Naive B cell (primary cell): ENCODE measurements at places on chromosomes 1 and 21. TPM values are rescaled to one million over a fixed set of nuclear protein-coding genes. Genes with fewer than 3 reads are reported as not detected.
A peak's percentile ranks its signal among the peaks of the same experiment; 100 is the strongest.

GRCh38 chr1:212256369-212256768 is 28.8 kb upstream of the PPP2R5A start:
- H3K4me3 ChIP-seq: peak overlapping the region; percentile 77
- DNase-seq: peak; percentile 13

GRCh38 chr1:71994646-71995045 is 287.7 kb downstream of the NEGR1 start:
- H3K4me3 ChIP-seq: no peak overlapping the region
- no peak overlapping the region for H3K27ac ChIP-seq
- no peaks in the 10 kb centered on the region for H3K27me3 ChIP-seq
- no peak for DNase-seq
- H3K4me1 ChIP-seq: no peaks in the 10 kb centered on the region
- no peaks in the 10 kb centered on the region for H3K36me3 ChIP-seq

GRCh38 chr1:70778056-70778762 is 269.4 kb downstream of the PTGER3 start:
- no peak overlapping the region for H3K4me3 ChIP-seq
- no peak for DNase-seq
- H3K27ac ChIP-seq: no peak overlapping the region
- no peaks in the 10 kb centered on the region for H3K4me1 ChIP-seq

DNA sequence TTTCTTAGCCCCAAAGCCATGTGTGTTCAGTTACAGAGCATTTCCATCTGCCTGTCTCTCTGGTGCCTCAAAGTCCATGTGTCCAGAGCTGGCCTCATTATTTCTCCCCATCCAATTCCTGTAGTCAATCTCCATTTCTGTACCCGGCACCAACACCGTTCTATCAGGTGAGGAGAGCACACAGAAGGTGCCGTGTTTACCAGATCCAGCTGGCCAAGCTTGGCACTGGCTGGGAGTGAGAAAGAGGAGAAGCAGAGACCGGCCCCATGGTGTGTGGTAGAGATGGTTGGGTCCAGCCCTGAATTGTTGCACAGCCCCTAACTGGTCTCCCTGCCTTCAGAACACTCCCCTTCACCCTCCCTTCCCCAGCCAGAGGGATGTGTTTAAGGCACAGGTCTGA is 7.5 kb upstream of the SSBP3 start:
- no peak overlapping the region for H3K27ac ChIP-seq
- no peak for DNase-seq
- H3K36me3 ChIP-seq: no peaks in the 10 kb centered on the region
- peaks cover 17% of the 10 kb centered on the region for H3K4me1 ChIP-seq
- H3K4me3 ChIP-seq: no peak overlapping the region
- peaks cover 42% of the 10 kb centered on the region for H3K27me3 ChIP-seq

DNA sequence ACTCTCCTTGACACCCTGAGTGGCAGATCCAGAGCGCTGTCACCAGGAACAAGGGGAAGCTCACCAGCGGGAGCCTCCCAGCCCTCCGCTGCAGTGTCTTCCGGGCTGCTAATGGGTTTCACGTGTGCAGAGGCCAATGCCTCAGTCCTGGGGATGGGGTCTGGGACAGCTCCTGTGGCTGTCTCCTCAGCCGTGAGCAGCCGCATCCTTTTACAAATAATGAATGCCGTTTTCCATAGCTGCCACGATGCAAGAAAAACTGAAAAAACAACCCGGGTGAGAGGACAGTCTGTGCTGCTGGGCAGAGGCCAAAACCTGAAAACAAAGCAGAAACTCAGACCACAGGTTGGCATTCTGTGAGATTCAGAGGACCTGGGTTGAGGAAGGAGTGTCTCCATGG is 212.2 kb upstream of the RAB4A start:
- no peak for DNase-seq
- H3K36me3 ChIP-seq: no peaks in the 10 kb centered on the region
- peaks cover 18% of the 10 kb centered on the region for H3K27me3 ChIP-seq
- H3K27ac ChIP-seq: no peak overlapping the region

DNA sequence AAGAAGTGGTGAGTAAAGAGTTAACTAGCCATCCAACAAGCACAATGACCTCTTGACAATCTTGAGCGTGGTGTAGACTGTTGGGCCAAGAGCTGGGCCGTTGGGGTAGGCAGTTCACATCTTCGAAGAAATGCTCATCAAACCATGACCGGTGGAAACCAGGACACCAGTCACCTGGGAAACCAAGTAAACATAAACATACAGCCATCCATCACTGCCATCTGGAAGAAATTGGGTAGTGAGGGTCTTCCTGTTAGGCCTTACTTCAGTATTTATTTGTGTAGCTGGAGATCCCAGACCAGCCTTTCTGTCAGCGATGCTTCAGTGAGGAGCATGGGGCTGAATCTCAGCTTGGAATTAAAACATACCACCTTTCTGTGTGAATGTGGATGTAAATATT is 108.1 kb upstream of the HAO2 start:
- H3K4me3 ChIP-seq: no peak overlapping the region
- no peaks in the 10 kb centered on the region for H3K4me1 ChIP-seq
- no peaks in the 10 kb centered on the region for H3K36me3 ChIP-seq
- no peak overlapping the region for H3K27ac ChIP-seq
- no peak for DNase-seq

DNA sequence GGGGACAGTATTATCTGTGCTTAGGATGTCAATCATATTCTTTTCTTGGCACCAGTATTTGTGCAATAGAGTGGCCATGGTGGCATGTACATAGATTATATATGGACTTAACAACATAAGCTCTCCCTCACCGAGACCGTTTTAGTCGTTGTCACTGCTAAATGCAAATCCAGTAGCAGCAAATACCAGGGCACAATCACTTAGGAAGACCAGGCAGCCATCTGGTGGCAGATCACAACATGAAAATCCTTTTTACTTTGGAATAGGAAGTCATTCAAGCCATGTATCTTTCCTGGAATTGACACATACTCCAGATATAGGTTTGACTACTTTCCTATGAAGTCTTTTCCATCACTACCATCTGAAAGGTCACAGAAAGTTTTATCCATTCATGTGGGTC is 53.2 kb upstream of the C1orf87 start:
- no peaks in the 10 kb centered on the region for H3K36me3 ChIP-seq
- no peak for DNase-seq
- no peak overlapping the region for H3K27ac ChIP-seq

DNA sequence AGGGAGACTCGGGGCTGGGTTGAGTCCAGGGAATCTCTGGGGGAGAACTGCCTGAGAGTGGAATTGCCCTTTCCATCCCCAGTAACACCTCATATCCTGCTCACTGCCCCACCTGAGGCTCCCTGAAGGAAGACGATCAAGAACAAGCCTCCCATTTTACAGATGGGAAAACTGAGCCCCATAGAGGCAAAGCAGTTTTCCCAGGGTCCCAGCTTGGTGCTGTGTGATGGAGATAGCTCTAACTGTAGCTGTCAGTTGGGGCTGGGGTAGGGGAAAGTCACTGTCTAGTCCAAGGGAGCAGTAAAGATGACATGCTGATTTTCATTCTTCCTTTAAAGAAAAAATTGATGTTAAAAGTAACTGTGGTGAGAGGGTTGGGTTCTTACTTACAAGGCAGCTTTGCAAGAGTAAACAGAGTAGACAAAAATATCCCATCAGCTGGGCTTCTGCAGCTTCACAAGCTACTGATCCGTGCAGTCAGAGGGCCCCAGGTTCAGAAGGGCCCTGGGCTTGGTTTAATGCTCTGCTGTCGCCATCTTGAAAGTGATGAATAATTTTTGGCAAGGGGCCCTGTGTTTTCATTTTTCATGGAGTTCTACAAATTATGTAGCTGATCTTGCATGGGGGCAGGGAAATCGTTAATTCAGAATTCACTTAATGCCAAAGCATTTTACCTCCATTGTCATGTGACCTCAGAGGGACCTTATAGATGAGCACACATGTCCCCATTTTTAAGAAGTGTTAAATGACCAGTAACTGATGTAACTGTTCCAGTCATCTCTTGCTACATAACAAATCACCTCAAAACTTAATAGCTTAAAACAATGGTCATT is 17.6 kb upstream of the TNFRSF1B start:
- peaks cover 97% of the 10 kb centered on the region for H3K4me1 ChIP-seq
- DNase-seq: no peak
- no peaks in the 10 kb centered on the region for H3K36me3 ChIP-seq
- peak overlapping the region; percentile 81 for H3K27ac ChIP-seq
- peak overlapping the region; percentile 87 for H3K4me3 ChIP-seq

- no peaks in the 10 kb centered on the region for H3K36me3 ChIP-seq
- no peak overlapping the region for H3K27ac ChIP-seq
- peaks cover 2% of the 10 kb centered on the region for H3K27me3 ChIP-seq
- no peak overlapping the region for H3K4me3 ChIP-seq
These were observed 58.5 kb downstream of the EXTL2 start for GRCh38 chr1:100835866-100836842.

DNA sequence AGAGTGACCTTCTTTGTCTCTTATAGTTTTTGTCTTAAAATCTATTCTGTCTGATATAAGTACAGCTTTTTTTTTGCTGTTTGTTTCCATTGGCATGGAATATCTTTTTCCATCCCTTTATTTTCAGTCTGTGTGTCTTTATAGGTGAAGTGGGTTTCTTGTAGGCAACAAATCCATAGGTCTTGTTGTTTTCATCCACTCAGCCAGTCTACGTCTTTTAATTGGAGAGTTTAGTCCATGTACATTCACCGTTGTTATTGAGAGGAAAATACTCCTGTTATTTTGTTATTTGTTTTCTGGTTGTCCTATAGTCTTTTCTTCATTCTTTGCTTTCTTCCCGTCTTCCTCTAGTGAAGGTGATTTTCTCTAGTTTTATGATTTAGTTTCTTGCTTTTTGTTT is 115.9 kb downstream of the IFI44 start:
- H3K27ac ChIP-seq: no peak overlapping the region
- no peaks in the 10 kb centered on the region for H3K36me3 ChIP-seq
- H3K4me1 ChIP-seq: no peaks in the 10 kb centered on the region
- DNase-seq: no peak
- H3K27me3 ChIP-seq: no peaks in the 10 kb centered on the region

- H3K27ac ChIP-seq: no peak overlapping the region
- DNase-seq: no peak
- H3K4me1 ChIP-seq: no peaks in the 10 kb centered on the region
These were observed 304.8 kb downstream of the BRINP3 start for GRCh38 chr1:190172651-190173430.

- no peak overlapping the region for H3K4me3 ChIP-seq
- no peak overlapping the region for H3K27ac ChIP-seq
- no peaks in the 10 kb centered on the region for H3K4me1 ChIP-seq
- peaks cover 46% of the 10 kb centered on the region for H3K27me3 ChIP-seq
- no peaks in the 10 kb centered on the region for H3K36me3 ChIP-seq
These were observed 153.6 kb downstream of the CNIH3 start for GRCh38 chr1:224769452-224770335.

The SRSF11 gene
- polyA plus RNA-seq: 95.3 TPM

GRCh38 chr1:117644696-117645311 is 39.0 kb downstream of the TENT5C start:
- H3K36me3 ChIP-seq: no peaks in the 10 kb centered on the region
- DNase-seq: no peak
- no peak overlapping the region for H3K4me3 ChIP-seq

- DNase-seq: no peak
- peak overlapping the region; percentile 78 for H3K27ac ChIP-seq
- peaks cover 4% of the 10 kb centered on the region for H3K27me3 ChIP-seq
- peak overlapping the region; percentile 83 for H3K4me3 ChIP-seq
These were observed 1.1 kb downstream of the TMCO4 start for GRCh38 chr1:19798486-19799229.

- H3K4me1 ChIP-seq: no peaks in the 10 kb centered on the region
- H3K27ac ChIP-seq: no peak overlapping the region
- H3K36me3 ChIP-seq: no peaks in the 10 kb centered on the region
- no peaks in the 10 kb centered on the region for H3K27me3 ChIP-seq
- no peak for DNase-seq
These were observed 82.2 kb downstream of the NIBAN1 start for GRCh38 chr1:184892116-184892515.

The LRRC39 gene
- polyA plus RNA-seq: not detected

The SPATA46 gene
- not detected for polyA plus RNA-seq

The OR14K1 gene
- not detected for polyA plus RNA-seq

DNA sequence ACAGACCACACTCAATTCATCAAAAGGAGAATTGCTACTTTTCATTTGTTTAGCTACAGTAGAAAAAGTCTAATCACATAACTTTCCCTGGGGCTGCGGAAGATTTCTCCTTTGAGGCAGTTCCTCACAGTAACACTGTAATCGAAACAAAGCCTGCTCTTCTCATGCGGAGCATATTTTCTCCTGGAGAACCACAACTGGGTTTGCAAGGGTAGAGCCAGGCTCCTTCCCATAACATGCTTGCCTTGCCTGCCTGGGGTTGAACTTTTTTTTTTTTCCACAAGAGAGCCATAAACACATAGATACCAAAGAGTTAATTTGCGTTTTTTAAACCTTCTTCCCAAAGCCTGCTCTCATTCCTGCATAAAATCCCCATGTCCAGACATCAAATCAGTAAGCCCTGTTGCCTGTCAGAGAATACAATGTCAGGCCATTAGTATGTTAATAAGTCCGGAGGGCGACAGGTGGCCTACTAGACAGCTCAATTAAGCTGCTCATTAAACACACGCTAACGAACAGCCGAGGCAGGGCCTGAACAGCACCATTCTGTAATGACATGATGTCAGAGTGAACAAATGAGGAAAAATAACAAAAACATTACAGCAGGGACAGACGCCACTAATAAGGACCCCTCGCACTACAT is 107.1 kb upstream of the OLIG2 start:
- DNase-seq: no peak
- H3K4me3 ChIP-seq: no peak overlapping the region
- no peaks in the 10 kb centered on the region for H3K4me1 ChIP-seq
- H3K27ac ChIP-seq: no peak overlapping the region
- peaks cover 54% of the 10 kb centered on the region for H3K27me3 ChIP-seq
